ENCODE measurements at places on chromosomes 5 and 9.

GRCh38 chr5:151019331-151019730 lies 1.1 kb upstream of the GPX3 start:
- DNase-seq = no peak

DNA sequence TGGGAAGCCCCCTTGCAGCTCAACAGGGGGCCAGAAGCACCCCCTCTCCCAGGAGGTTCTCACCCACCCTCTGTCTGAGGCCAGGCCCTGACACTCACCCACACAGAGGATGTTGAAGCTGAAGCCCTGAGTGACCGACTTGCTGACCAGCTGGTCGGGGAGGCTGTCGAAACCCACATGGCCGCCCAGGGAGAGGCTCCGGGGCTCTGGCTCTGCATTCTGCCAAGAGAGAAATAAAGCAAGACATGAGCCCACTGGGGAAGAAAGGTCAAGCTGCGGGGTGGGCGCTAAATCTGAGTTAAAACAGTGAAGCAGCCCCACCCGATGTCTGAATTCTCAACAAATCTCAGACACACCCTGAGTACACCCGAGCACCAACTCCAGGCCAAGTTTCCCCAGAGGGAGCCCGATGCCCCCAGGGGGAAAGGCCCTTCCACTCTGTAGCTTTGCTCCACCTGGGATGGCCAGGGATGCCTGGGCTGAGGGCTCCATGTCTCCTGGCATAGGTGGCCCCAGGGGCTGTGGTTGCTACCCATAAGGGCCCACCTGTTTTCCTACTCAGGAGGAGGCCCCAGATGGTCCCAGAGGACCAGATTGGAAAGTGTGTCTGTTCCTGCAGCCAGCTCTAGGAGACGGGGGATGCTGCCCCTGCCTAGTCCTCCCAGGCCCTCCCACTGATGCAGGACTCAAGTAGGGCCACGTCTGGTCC lies 11.6 kb downstream of the SEPTIN8 start:
- DNase-seq = no peak

DNA sequence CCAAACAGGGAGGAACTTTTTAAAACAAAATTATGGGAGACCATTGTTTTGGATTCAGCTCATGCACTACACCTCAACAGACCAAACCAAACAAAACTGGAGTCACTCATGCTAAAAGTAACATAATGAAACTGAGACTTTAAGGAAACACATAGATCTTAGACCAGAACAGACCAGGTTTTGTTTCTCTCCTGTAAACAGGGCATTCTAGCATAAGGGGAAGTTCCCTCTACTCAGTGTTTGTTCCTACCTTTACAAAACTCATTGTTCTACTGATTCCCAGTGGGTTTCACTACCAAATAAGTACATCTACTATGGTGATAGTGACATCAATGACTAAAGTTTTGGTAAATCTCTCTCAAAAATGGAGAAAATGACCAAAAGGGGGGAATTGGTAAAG lies 1103.6 kb upstream of the EDIL3 start:
- DNase-seq = no peak

DNA sequence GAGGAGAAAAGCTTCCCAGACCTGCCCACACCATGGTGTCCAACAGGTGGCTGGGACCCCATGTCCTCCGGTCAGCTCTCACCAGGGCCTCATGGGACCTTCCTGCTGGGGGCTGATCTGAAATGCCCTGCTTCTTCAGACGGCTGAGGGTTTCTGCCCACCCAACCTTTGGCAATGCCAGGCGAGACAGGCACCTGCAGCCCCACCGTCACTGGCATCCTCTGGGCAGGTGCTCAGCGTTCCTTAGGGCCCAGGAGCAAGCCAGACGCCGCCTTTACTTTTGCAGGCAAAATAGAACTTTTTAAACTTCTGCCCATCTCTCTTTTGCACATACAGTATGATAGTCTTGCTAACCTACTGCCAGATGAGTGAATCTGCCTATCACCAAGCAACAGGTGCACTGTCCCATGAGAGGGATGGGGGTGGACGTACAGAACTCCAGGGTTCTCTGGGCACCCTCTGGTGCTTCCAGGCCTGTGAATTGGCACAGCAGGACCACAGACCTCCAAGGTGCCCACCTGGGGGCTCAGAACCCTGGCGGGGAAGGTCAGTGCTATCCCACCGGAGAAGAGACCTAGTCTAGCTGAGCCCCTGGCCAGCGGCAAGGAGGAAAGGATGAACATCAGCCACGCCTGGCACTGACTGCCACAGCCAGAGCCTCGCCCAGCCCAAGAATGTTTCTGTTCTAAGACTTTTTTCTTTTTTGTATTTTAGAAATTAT lies 7.5 kb downstream of the OBP2B start:
- DNase-seq = no peak

GRCh38 chr9:15738011-15738410 lies 185.2 kb downstream of the CCDC171 start:
- DNase-seq = no peak

Data from iPS DF 19.7 (cell line).